ENCODE measurements at places on chromosomes 3 and 15.

DNA sequence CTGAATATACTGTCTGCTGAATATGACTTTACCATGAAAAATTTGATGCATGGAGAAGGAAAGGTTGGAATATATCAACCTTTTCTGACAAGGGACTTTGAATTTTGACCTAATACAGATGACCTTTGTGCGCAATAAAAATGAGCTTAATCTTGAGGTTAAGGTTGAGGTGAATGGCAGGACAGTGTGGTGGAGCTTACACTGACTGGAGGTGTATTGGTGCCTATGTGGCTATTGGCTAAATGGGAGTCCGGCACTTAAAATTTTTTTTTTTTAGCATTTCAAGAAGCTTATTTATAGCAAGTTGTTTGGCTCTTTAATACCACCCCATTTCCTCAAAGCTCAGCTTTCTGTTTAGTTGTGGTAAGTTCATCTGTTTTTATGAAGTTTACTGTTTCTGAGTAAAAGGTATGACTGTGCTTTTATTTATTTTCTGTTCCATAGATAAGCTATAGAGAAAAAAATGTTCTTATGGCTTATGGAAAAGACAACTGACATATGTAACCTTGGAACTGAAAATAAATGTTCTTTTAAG lies 15.2 kb downstream of the CDIN1 start:
- DNase-seq = no peak

GRCh38 chr3:163508206-163508605 lies 1570.1 kb downstream of the SI start:
- no peak for DNase-seq

DNA sequence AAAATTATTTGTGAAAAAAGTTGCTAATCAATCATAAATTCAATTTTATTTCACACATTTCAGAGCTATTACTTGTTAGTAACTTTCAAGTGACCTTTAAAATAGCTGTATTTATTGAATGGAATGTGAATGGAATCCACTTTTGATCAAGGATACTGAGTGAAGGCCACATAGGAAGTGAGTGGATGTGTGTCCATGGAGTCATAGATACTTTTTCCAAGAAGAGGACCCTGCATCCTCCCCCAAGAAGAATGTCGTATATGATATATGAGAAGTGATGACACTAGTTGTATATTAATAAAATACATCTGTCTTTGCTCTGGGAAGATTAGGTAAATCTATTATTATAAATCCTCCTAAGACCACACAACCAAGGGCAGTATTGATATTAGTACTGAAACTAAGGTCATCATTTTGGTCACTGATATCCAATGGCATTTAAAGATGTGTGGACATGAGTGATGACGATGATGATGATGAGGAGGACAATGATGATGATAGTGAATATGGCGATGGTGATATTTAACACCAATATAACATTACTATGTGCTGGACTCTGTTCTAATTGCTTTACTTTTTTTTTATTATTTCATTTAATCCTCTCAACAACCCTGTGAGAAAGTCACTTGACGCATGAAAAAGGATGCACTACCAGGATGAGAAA lies 493.0 kb upstream of the NR2F2 start:
- DNase-seq = no peak

GRCh38 chr15:31177951-31178350 lies 76.4 kb upstream of the TRPM1 start:
- no peak for DNase-seq

GRCh38 chr3:14959359-14959943 lies 12.1 kb downstream of the NR2C2 start:
- DNase-seq = no peak

DNA sequence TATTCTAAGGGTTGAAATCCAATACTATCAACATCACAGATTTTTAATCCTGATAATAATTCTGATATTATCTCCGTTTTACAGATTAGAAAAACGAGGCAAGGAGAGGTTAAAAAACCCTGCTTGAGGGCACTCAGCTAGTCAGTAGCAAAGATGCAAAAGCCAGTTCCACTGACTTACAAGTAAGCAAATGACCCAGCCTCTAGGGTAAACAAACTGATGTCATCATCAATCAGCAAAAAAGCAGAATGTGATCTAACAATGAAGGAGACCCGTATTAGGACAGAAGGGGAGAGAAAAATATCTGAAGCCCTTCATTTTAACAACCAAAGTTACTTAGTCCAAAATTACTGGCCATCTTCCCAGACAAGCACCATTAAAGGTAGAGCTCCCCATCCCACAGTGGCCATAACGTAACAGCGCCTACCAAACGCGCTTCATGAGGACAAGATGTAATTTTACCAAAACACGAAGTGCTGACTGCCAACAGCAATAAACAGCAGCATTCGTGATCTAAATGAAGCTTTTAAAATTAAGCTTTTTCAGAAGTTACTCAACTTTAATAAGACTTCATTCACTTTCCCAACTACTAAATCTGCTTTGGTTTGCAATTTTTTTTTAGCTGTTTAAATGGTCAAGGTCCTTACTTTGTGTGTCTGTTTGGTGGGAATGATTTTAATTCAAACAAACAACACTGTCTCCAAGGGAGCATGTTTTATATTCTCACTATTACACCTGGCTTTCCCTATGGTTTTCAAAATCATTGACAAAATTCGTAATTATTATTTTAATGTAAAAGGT lies 176.6 kb downstream of the OSBPL10 start:
- no peak for DNase-seq

- no peak for DNase-seq
Measured at GRCh38 chr15:93072411-93073394, 16.3 kb downstream of the RGMA start.

GRCh38 chr3:170368921-170369320 lies 11.4 kb downstream of the SKIL start:
- DNase-seq = no peak

DNA sequence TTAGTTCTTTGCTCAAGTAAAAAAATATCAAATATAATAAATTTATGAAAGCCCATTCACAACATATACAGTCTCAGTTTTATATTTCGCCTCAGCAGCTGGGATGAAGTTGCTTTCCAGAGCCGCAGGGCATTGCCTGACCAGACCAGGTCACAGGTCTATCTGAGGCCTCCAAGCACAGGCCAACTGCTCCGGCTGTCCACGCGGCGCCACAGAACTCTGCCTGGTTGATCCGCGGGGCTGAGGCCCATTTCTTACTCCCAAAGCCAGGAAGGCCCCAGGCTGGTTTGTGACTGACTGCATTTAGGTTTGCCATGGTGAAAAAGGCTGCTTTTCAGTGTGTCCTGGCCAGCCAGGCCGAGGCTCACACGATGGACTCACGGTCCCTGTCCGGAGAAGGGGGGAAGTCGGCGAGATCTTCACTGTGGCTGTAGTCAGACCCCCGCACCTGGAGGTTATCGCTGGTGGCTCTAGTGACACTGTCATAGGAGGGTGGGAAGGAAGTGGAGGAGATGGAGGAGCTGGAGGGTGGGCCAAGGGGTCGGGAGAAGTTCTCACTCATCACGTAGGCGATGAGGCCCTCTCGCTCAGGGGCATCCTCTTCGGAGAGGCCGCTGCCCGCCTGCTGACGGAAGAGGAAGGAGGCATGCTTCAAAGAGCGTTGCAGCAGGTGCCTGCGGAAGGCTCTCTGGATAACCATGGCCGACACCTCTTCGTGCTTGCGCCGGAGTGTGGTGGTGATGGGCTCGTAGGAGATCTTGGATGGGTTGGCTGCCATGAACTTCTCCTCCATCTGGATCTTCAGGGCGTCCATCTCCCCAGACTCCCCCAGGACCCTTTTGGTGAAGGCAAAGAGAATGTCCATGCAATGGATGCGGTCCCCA lies 54.1 kb downstream of the EXOG start:
- DNase-seq = no peak

DNA sequence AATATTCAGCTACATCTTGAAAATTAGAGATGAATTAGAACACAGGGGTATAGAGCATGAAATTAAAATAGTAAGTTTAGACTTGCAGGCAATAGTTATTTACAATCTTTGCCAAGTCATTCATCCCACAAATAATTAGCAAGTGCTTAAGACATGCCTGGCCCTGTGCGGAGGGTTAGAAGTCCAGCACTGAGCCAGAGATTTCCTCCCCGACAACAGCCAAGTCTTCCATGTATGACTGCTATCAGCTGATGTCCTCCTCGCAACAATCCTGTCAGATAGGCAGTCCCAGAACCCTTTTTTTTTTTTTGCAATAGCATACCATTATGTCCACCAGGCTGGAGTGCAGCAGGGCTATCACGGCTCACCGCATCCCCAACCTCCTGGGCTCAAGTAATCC lies 14.6 kb downstream of the SIN3A start:
- DNase-seq = no peak

GRCh38 chr3:124620600-124621063 lies 109.6 kb upstream of the UMPS start:
- DNase-seq = no peak

GRCh38 chr3:14885307-14885706 lies 62.1 kb upstream of the NR2C2 start:
- DNase-seq = no peak

DNA sequence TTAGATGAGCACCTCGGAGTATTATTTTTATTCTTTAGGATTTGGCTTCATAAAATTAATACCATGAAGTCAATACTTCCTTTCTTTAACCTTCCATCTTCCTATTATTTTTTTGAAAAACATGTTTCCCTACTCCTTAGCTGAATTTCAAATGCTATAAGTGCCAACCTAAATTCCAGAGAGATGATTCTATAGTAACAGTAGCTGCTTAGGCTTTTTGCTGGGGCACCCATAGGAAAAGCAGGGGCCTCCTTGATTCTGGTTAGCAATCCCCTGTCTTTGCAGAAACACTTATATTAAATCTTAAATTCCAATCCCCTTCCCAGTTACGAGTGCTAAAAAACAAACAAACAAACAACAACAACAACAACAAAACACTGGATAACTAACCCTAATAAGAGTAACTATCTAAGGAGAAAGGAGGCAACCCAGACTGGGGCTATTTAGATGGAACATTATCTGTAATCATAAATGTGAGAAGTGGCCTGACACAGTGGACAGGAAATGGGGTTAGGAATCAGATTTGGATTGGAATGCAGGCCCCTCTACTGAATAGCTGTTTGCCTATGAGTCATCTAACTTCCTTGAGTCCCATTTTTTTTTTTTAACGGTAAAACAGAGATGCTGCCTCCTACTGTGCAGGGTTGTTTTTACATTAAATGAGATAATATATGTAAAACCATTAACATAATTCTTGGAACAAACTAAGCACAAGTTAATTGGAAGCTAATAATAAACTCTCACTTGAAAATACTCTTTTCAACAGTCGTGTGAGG lies 148.1 kb downstream of the WDR72 start:
- no peak for DNase-seq

GRCh38 chr3:181915551-181915950 lies 203.8 kb downstream of the SOX2 start:
- DNase-seq = no peak

- no peak for DNase-seq
Measured at GRCh38 chr15:60571008-60571420, 92.1 kb upstream of the ICE2 start.

GRCh38 chr3:197375001-197375441 lies 76.6 kb upstream of the DLG1 start:
- DNase-seq = no peak

DNA sequence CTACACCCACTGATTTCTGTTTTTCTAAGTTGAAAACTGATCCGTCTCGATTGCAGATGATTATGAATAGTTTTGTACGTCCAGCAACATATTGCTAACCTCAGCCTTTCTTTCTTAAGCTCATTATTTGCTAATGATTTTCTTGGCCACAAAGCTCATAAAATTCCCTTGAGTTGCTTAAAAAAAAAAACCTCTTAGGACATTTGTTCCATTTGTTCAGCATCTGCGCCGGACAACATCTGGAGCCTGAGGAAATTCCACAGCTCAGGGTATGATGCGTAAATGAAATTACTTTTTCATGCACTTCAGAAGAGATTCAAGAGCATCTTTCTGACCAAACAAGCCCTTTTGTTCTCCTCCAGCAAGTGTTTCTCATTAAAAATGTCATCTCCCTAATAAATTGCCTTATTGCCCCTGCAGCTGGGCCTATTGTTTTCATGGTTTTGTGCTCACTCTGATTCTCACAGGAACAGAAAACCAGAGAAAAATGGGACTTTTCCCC lies 249.1 kb upstream of the MCTP2 start:
- no peak for DNase-seq

GRCh38 chr15:47466357-47466756 lies 250.9 kb upstream of the SEMA6D start:
- no peak for DNase-seq

DNA sequence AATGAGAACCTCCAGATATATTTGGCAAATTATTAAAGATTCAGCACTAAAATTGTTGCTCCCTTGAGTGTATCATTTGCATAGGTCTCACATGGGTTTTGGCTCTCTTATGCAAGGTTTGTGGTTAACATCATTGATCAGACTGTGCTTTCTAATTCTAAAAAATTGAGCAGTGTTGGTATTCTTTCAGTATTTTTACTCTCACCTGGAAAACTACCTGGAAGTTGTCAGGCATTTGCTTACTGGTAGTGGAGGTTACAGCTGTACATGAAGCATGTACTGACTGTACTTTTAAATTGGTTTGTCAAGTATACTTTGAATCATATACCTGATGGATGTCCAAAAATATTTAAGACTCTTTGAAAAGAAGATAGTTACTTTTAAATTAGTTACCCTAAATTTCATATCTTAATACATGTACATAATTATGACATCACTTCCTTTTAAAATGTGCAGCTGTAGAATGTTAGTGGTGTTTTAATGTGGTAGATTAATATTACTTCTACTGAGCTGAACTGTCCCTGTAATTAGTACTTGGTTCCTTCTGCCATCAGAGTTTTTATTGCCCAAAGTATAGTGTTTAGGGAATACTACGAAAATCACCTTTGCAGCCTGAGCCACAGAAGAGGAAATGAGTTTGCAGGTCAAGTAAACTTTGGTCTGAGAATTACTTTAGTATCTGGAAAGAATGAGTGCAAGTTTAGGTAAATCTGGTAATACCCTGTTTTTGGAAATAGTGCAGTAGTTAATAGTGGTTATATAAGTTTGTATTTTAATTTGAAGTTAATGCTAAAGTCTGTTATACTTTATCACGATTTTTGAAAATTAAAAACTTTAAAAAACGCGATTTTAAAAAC lies 2.8 kb downstream of the CHD2 start:
- DNase-seq = no peak

DNA sequence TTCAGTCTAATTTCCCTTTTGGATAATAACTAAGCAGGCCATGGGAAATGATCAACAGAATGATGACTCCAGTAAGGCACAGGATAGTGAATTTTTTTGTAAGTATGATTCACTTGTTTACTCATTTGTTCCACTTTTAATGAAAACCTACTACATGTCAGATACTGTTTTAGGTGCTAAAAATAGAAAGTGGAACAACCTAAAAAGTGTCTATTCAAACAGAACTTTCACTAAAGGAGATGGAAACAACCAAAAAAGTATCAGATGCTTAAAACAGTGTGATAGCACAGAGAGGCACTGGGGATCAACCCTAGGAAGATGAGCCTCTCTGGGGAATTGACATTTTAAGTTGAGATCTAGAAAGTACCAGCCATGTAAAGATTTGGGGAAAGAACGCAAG lies 11.1 kb downstream of the RYK start:
- no peak for DNase-seq

GRCh38 chr3:154044671-154045070 lies 76.5 kb upstream of the ARHGEF26 start:
- DNase-seq = no peak

- no peak for DNase-seq
Measured at GRCh38 chr3:74617776-74618175, 3.3 kb upstream of the CNTN3 start.
